HFFc6 (cell line): ENCODE measurements at places on chromosomes 2 and 18.

GRCh38 chr18:24138789-24139616 lies at the start of gene CABYR:
CABYR (plus strand) TSS chr18:24139062; CDS start chr18:24143115, 4,053 bp downstream.
- peak; percentile 68 for DNase-seq

GRCh38 chr2:235541016-235541415 lies 47.2 kb downstream of the AGAP1 start:
- DNase-seq, result no peak

DNA sequence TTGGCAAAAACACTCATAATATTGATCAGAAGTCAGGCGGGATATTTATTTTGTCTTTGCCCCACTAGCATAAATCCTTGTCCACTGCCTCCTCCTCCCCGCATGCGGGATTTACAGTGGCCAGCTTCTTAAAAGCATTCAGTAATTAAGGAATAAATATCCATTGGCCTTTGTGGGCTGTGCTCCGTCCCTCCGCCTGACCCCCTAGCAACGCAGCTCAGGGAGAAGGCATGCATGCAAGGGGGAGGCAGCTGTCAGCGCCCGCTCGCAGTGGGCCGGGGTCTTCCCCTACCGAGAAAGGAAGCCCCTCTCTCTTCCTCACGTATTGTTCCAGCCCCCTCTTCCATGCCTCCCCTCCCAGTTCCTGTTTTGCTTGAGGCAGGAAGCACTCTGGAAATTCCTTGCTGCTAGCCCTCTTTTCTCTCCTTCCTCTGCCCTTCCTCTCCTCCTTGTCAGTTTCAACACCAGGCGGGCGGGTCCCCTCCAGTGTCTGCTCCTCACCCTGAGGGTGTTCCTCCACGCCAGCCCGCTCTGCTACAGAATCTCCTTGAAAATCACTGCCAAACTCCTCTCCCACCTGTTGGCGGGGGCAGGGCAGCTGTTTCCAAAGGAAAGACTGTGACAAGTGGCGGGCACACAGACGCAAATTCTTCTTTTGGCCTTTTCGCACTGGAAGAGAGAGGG lies 60.1 kb downstream of the GBX2 start:
- no peak for DNase-seq

- no peak for DNase-seq
Observed at GRCh38 chr2:30203156-30203555, 28.2 kb upstream of the LBH start.

DNA sequence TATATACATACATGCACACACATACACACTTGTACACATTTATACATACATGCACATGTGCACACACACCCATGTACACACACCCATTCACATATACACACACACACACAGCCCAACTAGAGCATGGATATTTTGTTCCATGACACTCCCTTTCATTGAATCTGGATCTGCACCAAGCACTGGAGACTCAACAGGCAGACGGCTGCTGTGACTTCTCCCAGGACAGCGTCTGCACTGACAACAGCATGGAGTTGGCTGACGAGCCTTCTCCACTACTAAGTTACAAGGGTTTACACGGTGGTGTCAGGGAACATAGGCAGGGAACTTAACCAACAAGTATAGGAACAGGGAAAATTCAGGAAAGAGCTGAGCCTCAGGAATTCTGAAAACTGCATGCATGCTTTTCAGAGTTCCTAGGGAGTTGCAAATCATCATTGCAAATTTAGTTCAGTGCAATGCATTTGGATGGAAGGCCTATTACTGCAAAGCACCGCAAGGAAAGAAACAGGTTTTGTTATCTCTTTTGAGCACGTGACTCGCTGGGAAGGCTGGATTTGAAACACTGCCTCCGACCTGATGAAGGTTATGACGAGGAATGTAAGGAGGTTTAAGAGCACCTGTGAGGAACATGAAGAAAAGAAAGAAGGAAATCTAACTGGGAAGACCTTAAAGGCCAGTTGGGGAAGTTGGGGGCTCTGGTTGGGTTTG lies 35.9 kb downstream of the TMEM18 start:
- no peak for DNase-seq

- no peak for DNase-seq
Observed at GRCh38 chr2:127953128-127953718, 67.5 kb upstream of the AMMECR1L start.

DNA sequence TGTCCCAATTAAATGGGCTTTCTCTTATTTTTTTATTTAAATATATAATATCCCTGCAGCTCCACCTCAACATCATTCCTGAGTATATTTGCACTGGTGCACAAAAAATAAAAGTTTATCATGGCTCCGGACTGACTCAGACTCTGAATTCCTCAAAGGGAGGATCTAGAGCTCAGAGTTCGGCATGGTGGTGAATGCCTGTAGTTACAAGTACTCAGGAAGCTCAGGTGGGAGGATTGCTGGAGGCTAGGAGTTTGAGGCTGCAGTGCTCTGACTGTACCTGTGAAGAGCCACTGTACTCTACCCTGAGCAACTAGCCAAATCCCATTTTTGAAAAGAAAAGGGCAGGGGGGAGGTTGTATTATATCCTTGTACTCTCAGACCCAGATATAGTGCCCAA lies 52.8 kb upstream of the NRXN1 start:
- DNase-seq, result no peak

DNA sequence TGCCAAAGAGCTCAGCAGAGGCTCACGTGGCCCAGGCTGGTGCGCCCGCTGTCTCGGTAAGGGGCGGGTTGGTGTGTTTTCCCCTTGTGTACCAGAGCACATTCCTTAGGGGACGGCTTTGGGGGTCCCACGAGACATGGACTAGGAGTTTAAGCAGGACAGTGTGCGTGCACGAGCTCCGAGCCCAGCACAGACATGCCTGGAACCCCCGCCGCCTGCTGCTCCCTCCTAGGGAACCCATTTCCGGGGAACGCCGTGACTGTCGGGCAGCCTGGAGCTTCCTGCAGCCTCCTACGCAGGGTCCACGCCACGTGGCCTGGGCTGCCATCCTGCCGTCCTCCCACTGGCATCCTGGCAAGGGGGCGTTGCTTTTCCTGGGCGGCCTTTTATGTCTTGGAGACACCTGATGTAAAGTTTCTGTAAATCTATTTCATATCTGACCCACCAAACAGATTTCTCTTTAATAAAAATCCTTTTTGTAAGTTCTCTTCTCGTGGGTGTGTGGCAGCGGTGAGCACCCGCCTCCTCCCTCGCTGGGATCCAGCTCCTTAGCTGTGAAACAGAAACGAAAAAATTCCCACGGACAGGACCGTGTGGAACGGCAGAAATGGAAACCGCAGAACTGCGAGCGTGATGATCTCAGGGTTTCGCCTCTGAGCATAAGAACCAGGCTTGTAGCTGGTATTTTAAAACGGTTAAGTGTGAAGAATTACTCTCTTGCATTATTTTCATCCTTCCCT lies 43.5 kb upstream of the KCNG2 start:
- no peak for DNase-seq

DNA sequence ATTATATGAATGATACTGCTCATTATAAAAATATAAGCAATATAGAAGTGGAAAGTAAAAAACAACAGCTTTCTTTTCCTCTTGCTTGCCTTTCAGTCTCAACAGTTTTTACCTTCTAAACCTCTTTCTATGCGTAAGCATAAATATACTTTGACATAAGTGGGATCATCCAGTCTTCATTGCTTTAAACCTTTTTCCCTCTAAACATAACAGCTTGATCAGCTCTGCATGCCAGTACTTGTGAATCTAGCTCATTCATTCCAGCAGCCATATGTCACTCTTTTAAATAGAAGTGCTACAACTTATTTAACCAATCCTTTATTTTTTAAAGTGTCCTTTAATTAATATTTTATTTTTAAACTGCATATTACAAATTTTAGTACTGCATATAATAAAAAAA lies 88.1 kb downstream of the TTC27 start:
- DNase-seq, result peak; percentile 19

- DNase-seq, result peak; percentile 54
Observed at GRCh38 chr2:232574674-232575403, 24.4 kb downstream of the EIF4E2 start.

GRCh38 chr2:24827321-24828237 lies 34.4 kb downstream of the CENPO start:
- peak; percentile 79 for DNase-seq

- no peak for DNase-seq
Observed at GRCh38 chr2:204492417-204492816, 52.9 kb upstream of the PARD3B start.

GRCh38 chr18:22020867-22021370 lies 148.5 kb upstream of the GATA6 start:
- no peak for DNase-seq

DNA sequence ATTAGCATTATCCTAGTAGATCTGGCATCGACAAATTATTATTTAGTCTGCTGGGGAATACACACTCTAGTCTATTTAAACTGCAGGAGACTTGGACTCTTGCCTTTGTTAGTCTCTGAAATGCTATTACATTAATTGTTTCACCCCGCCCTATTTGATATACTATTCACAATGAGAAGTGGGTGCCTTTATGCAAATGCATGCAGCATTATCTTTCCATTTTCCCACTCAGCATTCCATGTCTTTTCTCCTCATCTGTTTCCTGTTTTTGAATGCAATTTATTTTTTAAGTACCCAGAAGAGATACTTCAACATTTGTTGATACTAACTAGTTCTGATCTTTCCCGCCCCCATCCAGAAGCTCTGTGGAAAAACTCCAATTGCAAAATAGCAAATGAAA lies 395.3 kb upstream of the NXPH2 start:
- no peak for DNase-seq
